SW480 (cell line): ENCODE measurements at places on chromosomes 12 and 14.

GRCh38 chr12:97944576-97944975, 482.0 kb downstream of the RMST start:
- DNase-seq = no peak

DNA sequence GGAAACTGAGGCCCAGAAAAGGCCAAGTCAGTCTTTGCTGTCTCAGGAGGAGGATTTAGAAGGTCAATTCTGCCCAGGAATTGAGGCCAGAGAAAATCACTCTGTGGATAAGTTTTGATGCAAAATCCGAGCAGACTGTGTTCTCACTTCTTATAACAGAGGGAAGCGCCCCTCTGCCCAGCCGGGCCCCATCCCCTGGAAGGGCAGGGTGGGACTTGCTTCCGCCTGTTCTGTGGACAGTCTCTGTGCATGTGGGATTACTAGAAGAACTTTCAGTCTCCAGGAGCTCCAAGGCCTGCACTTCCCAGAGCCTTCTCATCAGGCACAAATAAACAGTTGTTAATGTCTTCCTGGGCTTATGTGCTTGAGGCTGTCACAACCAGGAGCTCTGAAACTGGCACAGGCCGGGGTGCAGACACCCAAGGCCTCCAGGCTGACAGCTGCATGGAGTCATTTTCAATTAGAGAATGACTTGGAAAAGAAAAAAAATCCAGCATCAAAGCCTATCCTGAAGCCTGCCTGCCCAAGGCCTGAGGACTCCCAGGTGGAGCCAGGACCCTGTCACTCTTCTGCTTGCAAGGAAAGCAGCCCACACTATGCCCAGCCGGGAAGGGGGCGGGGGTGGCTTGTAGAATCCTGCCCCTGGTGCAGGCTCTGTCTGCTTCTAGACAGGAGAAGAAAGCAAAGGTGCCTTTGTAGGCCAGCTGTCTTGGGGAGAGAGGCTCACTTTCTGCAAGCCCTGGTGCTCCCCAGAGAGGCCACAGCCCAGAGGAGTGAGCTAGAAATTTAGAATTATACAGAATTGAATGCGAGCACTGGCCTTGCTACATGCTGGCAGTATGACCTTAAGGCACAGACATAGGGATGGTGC, 84.7 kb downstream of the NTF3 start:
- DNase-seq = no peak

GRCh38 chr14:104557766-104558165, 21.8 kb upstream of the C14orf180 start:
- DNase-seq = no peak

GRCh38 chr14:34722723-34723545, 8.5 kb upstream of the CFL2 start:
- DNase-seq = peak; percentile 55

DNA sequence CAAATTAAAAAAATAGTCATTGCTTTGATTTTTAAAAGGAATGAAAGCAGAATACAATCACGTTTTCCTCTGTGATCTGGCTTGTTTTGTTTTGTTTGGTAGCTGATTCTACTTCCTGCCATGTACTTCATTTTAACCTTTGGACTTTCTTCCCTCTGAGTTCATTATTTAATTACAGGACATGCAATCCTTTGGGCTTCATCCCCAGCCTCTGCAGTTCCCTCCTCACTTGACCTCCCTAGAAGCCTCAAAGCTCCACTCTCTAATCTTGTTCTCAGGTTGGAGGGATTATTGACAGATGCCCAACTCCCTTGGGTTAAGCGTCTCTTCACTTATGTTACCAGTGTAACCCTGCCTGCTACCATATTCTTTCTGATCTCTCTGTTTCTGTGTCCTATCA, 967.9 kb upstream of the SEL1L start:
- DNase-seq = peak; percentile 6

GRCh38 chr14:57485635-57486034, 8.0 kb downstream of the CCDC198 start:
- DNase-seq = no peak

GRCh38 chr12:90589956-90590355, 365.0 kb downstream of the CCER1 start:
- no peak for DNase-seq

DNA sequence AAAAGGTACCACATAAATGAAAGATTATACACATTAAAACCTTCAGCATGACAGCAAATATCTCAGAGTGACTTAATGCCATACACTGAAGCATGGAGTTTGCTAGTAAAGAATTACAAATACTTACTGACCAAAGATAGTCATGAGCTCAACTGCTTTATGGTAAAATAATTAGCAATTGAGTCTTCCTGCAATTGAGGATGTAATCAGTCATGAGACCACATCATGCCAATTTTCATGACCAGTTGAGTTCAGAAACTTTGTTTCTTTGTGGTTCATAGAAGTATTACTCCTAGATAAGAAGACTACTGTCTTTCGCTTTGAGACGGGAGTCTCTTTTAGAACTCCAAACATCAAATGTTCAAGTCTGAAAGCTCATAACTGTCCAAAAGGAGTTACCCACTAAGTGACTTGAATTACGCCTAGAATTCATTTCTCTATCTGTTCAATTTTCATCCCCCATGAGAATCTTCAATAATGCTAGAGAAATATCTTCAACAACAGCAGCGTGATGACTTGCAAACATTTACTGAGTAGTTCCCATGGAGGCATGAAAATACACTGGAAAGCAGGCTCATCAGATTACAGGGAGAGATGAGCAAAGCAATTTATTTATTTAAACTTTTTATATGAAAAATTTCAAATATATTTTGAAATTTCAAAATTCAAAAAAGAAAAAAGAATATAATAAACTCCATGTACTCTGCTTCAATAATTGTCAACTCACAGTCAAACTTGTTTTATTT, 120.0 kb downstream of the BTG1 start:
- no peak for DNase-seq
